ENCODE measurements at places on chromosomes 1 and 21.
A peak's percentile ranks its signal among the peaks of the same experiment; 100 is the strongest.

DNA sequence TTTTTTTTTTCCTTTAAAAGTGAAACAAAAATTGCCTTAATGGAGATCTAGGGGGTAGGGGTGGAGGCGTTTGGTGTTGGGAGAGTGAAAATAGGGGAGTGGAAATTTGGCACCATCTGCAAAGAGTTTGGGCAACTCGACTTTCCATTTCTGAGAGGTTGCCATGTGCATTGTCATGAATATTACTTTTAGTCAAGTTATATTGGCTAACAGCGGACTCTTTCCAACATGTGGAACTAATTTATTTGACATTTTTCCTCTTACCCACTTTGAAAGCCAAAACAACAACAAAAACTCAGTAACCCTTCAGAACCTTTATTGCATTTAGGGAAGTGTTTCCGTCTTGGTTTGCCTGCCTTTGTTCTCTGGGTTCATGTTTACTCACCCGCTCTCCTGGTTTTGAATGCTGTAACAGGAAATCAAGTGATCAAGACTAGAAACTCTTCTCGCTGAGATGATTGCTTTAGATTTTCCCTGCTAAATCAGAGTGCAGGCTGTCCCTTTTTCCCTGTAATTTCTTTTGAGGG lies 70.4 kb downstream of the CACHD1 start:
- DNase-seq, result no peak

GRCh38 chr21:25767921-25768320 lies 33.1 kb downstream of the GABPA start:
- no peak for DNase-seq

GRCh38 chr1:158685085-158685484 lies 1.4 kb downstream of the SPTA1 start:
- DNase-seq, result no peak

DNA sequence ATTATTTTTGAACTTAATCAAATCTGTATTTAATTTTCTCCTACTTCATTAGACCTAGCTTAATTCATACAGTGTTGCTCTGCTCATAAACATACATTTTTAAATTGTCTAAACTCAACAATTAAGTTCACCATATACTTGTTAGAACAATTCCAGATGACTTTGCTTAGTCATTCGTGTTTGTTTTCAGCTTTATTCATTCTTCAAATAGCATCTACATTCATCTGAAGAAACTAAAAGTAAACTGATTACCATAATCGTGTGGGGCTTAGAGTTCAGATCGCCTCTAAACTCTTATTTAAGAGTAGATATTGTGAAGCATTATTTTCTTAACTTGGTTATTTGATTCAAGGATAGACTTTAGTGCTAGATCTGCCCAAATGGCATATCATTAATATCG lies 34.4 kb downstream of the KLHL20 start:
- no peak for DNase-seq

- peak; percentile 43 for DNase-seq
Measured at GRCh38 chr21:17612023-17612564, 607 bp downstream of the BTG3 start.

DNA sequence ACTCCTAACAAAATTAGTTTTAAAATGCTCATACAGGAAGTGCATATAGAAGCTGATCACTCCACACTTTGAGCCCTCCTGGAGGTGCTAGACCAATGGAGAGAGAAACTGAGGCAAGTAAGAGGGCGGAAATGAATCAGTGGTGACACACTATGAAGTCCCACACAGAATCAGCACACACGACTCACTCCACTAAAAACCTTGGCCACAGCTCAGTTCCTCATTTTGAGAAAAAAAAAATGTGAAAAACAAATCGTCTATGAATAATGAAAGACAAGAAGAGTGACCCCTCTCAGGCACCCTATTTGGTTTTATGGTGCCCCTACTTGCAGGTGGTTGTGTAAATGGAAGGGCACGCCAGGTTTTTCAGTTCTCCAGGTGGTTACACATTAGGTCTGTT lies 675.1 kb upstream of the BRINP3 start:
- no peak for DNase-seq

DNA sequence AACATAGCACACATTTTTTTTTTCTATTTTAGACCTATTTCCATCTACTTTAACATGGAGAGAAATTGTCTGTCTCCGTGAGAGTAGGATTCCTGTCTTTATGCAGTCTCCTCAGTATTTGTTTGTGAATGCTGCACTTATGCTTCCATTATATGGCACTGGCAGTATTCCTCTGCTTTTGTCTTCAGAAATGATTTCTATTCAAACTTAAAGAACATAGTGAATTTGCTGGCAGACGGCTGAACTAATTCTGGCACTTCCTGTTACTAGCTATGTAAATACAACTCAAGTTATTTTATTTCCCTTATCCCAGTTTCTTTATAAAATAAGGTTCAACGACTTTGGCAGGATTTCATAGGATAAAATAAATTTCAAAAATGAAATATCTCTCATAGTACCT lies 45.3 kb downstream of the KCTD3 start:
- no peak for DNase-seq

DNA sequence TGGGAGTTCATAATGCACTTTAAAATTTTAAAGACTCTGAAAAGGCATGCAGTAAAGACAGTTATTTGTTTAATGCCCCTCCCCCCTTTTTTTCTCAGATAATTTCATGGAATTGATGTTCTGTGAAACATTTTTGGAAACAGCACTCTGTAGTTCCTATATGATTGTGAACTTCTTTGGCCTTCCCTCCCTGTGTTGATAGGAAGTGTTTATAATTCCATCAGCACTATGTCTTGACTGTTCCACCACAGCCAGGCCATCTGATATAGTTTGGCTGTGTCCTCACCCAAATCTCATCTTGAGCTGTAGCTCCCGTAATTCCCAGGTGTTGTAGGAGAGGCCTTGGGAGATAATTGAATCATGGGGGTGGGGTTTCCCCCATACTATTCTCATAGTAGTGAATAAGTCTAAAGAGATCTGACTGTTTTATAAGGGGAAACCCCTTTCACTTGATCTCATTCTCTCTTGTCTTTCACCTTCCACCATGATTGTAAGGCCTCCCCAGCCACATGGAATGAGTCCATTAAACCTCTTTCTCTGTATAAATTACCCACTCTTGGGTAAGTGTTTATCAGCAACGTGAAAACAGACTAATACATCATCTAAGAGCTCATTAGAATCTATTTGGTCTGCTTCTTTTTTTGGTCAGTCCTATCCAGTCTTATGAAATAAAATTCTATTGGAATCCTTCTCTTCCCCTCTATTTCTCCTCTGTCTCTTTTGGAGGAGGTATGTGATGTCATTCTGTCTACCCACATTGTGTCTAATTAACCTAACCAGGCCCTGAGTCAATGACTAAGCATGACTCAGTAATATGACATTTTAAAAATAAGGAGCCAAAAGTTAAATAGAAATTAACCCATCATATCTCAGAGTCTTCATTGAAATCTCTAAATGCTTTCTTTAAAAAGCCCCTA lies 8.9 kb downstream of the CCDC185 start:
- no peak for DNase-seq

- DNase-seq, result no peak
Measured at GRCh38 chr1:7109901-7110300, 324.6 kb downstream of the CAMTA1 start.

DNA sequence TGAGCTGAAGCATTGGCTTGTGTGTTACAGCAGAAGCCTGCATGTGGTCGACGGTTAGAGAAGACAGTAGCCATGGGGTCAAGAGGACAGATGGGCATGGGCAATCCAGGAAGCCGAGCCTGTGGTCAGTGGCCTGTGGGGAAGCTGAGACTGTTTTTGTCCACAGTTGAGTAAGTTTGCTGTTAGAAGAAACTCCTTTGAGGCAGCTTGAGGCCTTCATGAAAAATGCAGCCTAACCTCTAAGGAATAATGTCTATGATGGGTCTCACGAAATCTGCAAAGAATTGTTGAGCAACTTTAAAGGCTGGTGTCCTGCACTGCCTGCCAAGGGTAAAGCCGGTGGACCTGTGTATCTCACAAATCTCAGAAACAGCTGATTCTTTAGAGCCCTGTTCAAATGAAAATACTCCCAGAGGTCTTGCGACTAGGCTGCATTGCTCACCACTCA lies 322.4 kb downstream of the SETD4 start:
- DNase-seq, result no peak

GRCh38 chr21:17987382-17988101 lies 168.4 kb upstream of the C21orf91 start:
- no peak for DNase-seq

DNA sequence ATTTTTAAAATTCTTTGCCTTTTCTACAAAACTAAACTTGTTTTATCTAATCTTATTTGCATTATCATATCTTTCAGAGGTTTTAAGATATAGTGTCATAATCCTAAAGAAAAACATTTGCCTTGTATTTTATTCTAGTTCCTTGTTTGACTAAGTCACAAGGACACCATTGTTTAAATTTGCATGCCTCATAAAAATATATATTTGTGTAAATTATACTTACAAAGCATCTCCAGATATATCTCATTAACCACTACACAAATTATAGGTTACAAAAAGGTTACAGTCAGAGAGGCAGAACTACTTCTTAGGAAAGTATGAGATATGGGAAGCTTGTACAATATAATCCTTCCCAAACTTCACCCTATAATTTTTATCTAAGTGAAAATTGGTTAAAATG lies 4.2 kb upstream of the RGS13 start:
- no peak for DNase-seq

GRCh38 chr1:5660141-5660935 lies 331.9 kb downstream of the NPHP4 start:
- DNase-seq, result no peak

GRCh38 chr1:167544447-167545093 lies 9.0 kb downstream of the CREG1 start:
- DNase-seq, result no peak

- DNase-seq, result no peak
Measured at GRCh38 chr1:174964972-174965361, 34.8 kb upstream of the CACYBP start.

DNA sequence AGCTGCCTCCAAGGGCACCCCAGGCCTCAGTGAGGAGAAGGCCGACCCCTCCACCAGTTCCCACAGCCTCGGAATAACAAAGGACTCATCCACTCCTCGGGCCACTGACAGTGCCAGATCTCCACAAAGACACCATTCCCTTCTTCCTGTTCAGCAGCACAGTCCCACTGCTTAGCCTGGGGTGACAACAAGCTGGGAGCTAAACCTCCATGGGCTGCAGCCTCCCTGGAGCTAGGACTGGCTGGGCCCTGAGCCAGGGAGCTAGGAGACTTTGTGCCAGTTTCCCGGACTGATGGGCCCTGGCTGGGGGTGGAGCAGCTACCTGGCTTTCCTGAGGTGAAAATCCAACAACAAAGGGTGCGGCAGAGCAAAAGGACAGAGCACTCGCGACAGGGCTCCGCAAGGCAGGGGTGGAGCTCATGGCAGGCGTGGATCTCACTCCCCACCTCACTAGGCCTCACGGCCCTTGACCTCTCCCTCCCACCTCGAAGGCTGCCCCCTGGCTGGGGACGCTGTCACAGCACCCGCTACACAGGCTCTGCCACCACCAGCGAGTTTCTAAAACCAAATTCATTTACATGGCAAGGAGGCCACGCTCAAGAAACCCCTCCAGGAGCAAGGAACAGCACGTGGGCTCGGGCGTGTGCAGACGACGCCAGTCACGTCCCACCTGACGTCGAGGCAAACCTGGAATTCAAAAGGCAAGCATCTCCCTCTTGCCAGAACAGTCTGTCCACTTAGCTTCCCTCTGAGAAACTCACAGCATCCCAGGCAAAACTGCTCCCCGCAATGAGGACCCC lies 13.8 kb downstream of the SLC35E2B start:
- no peak for DNase-seq

DNA sequence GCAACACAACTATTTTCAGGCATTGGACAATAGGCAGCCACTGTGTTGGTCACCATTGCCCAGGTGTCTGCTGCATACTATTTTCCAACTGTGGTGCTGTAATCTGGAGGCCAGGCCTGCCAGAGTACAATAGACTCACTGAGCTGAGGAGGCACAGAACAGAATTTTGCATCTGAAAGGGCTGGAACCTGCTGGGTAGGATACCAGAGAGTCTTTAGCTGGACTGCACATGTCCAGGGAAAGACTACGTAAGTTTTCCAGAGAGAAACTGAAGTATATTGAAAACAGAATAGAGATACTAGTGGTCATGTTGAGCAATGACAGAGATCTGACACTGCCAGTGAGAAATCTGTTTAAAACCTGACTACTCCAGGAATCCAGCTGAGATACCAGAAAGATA lies 200.8 kb downstream of the RASAL2 start:
- peak; percentile 13 for DNase-seq

GRCh38 chr1:86741947-86742572 lies 37.7 kb downstream of the SH3GLB1 start:
- peak; percentile 25 for DNase-seq

DNA sequence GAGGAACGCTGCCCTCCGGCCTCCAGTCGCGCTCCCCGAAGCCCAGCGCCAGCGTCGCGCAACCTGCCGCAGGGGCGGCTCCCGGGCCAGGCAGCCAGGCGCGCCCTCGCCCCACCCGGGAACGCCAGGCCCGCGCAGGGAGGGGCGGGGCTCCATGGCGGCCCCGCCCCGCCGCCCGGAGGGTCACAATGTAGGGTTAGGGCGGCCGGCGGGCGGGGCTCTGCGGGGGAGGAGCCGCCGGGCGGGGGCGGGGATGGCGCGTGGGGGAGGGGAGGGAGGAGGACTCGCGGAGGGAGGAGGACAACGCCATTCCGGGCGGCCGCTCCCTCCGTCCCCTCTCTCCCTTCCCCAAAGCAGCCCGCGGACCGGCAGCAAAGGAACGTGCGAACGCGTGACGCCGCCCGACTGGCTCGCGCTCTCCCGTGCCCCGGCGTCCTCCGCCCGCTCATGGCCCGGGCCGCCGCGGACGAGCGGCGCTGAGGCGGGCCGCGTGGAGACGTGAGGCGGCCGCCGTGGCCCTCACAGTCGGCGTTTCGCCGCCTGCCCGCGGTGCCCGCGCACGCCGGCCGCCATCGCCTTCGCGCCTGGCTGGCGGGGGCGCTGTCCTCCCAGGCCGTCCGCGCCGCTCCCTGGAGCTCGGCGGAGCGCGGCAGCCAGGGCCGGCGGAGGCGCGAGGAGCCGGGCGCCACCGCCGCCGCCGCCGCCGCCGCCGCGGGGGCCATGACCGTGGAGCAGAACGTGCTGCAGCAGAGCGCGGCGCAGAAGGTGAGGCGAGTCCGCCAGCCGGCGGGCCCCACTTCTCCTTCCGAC lies at the start of gene USP25:
Gene USP25, plus strand, starts transcription at position 309 of the 810 bp plus-strand sequence. Its CDS starts 412 bp downstream, at position 721.
- peak; percentile 68 for DNase-seq
